ENCODE measurements at places on chromosomes 16 and 17.

DNA sequence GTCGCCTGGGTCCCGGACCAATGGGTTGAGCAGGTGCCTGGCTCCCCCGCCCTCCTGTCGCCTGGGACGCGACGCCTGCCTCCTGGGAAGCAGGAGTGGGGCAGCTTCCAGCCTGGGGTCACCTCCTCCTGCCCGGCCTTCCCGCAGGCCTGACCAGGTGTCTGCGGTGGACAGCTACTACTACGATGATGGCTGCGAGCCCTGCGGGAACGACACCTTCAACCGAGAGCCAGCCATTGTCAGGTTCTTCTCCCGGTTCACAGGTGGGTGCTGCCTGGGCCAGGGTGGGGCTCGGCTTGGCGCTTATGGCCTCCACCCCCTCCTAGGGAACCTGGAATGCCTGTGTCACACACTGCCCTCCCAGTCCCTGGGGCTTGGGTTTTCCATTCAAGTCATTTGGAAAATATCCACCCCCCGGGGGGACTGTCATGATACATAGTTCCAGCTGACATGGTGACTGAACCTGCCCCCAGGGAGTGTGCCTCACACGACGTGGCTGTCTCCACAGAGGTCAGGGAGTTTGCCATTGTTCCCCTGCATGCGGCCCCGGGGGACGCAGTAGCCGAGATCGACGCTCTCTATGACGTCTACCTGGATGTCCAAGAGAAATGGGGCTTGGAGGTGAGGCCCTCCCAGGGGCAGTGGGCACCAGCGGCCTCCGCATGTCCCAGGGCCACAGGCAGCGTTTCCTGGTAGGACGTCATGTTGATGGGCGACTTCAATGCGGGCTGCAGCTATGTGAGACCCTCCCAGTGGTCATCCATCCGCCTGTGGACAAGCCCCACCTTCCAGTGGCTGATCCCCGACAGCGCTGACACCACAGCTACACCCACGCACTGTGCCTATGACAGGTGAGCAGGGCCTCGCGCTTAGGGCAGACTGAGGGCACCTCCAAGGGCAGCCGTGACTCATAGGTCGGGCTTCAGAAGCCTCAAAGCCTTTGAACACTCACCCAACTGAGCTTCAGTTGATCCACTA is 2.3 kb downstream of the DNASE1 start:
- DNase-seq = peak; percentile 49

DNA sequence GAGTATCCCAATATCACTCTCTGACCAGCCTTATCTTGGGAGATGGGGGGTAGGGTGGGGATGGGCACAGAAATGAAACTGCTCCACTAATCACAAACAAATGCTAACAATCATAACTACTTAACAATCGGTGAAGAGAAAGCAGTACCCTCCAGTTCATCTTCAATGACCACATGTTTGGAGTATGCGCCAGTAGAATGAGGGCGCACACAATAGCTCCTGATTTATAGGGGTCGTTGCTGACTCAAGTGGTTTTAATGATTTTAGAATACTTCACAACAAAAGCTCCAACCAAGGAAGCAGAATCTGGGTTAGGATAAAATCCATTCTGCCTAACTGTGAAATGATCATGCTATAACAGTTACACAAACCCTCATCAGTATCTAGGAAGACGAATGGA is 184.4 kb downstream of the AATF start:
- DNase-seq = no peak

DNA sequence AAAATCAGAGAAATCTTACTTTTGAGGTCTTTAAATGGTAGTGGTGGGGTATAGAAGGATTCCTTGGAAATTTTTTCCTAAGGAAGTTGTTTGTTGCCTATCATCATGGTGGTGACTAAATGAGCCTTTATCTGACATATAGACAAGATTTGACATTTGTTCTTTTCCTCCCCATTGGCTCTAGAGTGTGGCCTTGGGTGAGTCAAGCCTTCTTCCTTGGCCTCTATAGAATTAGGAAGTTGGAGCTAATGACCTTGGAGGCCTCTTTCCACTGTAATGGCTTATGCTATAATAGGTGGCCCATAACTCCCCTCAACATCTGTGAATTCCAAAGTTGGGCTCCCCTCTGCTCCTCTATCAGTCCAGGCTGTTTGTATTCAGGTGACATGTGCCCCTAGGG is 79.1 kb upstream of the HNF1B start:
- no peak for DNase-seq

DNA sequence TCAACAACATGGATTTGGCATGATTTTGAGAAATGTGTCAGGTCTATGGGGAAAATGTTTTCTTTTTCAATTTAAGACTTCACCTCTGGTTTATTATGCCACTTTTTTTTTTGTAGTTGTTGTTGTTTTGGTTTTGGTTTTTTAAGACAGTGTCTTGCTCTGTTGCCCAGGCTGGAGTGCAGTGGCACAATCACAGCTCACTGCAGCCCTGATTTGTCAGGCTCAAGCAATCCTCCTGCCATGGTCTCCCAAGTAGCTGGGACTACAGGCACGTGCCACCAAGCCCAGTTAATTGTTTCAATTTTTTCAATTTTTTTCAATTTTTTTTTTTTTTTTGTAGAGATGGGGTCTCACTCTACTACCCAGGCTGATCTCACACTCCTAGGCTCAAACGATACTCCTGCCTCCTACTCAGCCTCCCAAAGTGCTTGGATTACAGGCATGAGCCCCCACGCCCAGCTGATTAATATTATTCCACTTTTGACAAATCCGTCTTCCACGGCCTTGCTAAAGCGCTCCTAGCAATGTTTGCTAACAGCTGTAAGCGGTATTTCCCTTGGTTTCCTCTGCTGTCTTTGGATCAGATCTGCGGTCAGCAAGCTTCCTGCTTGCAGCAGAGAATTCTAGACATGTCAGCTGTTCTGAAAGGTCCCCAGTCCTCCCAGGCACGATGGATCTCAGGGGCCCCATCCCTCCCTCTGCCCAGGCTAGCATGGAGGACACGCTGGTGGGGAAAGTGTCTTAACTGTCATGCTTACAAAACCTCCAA is 7.0 kb upstream of the MILR1 start:
- no peak for DNase-seq

GRCh38 chr17:77498091-77498741 is 357.4 kb downstream of the SEC14L1 start:
- DNase-seq = no peak

- no peak for DNase-seq
These were observed 251.5 kb upstream of the EEF2KMT start for GRCh38 chr16:5349101-5349500.

- no peak for DNase-seq
These were observed 137.5 kb downstream of the CCDC182 start for GRCh38 chr17:57607553-57608120.

DNA sequence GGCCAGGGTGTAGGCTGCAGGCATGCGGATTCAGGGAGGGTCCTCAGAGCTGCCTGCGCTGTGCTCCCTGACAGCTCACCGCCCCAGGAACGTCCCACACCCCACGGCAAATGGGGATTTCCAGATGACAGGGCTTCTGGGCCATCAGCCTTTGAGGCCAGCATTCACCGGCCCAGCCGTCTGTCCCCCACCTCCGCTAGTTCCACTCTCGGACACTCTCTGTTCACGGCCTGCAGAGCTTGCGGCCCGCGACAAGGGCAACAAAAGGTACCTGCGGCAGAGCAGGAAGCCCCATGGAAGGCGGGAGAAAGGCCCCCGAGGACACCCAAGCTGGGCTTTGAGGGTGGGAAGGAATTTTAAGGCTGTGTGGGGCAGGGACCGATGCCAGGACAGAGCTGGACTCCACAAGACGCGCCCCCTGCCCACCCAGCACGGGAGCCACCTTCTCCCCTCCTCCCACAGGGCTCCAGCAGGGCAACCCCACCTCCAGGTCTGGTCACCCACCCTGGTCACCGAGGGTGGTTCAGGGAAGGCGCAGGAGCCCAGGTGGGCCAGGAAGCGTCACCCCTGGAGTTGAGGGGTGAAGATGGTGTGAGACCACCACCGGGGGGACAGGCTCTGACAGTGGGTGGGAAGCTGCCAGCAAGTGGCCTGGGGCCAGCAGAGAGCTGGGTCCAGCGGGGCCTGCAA is 5.6 kb upstream of the CYBA start:
- DNase-seq = no peak

DNA sequence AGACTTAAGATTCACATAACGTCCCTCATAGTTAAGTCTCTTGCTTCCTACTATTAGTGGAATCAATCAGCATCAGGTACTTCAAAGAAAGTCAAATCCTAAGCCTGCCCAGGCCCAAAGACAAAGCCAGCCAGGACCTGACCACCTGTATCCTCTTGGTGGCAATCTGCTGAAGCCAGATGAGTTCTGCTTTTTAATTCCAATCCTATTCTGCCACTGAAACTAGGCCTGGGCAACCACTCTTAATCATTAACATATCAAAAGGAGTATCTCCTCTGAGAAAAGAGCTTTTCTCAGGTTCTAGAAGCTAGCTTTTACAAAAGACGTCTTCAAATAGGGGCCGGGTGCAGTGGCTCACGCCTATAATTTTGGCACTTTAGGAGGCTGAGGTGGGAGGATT is 15.1 kb upstream of the GLG1 start:
- no peak for DNase-seq

GRCh38 chr16:84398701-84399100 is 30.4 kb downstream of the ATP2C2 start:
- DNase-seq = no peak

All from stimulated activated CD4-positive, alpha-beta T cell treated with anti-CD3 and anti-CD28 coated beads, TNF-alpha, amount 100 ng/mL, for 48 hours (primary cell).